Activated CD4-positive, alpha-beta T cell treated with anti-CD3 and anti-CD28 coated beads for 4 hours (primary cell): ENCODE measurements at places on chromosomes 1 and 21.

- DNase-seq = no peak
These were observed 734 bp downstream of the PTPN22 start for GRCh38 chr1:113870778-113871177.

- DNase-seq = no peak
These were observed 79.8 kb upstream of the KIAA0040 start for GRCh38 chr1:175272361-175272760.

DNA sequence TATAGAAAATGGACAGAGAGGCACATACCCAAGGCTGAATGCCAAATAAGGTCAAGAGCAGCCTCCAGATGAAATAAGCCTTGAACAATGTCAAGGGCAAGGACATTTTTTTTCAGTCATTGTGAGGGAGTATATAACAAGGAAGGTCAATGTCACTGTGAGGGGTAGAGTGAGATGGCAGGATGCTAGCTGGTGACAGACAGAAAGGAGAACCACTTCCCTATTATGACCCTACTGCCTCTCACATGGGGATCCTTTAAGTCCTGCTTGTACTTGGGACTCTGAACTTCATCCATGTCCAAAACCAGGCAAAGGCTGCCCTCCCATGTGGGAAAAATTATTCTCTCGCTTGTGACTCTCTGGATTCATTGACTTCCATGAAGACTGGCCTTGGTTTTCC lies 119.5 kb upstream of the COA6 start:
- no peak for DNase-seq

DNA sequence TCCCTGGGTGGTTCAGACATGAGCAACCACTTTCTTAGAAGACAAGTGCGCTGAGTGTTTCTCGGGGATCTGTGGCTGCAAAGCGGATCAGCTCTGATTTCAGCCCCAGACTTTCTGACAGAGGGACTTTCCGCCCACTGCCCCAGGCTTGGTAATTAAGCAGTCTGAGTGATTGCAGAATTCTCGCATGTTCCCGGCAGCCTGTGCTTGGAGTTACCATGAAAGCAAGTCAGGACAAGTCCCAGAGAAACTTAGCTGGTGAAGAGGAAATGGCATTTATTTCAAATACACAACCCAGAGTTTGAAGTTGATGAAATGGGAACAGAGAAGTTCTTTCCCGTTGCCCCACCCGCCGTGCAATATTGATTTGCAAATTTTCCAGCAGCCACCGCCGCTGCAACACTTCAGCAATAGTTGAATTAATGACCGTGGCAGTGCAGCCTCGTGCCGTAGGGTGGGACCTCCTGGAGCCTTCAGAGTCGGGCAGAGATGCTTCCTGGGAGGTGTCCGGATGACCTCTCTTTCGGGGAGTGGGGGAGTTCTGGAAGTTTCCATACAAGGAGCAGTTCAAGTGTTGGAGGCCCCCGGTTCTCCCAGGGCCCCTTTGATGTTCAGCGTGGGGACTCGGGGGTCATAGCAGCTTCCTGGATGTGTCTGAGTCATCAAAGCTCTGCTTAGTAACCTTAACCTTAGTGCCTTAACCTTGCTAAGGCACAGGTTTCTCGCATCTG lies 134.7 kb downstream of the KAZN start:
- DNase-seq = no peak

DNA sequence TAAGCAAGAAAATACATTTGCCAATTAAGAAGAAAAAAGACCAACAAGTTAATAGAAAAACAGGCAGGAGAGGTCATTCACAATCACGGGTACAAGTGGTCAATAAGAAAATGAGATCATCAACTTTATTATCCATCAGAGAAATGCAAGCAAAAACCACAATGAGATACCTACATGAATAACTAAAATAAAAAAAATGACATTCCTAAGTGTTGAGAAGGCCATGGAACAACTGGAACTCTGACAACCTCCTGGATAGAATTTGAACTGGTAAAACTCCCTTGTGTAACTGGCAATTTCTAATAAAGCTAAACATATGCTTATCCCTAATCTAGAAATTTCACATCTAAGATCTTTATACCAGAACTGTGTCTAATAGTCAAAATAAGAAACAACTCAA lies 135.4 kb upstream of the BACE2 start:
- DNase-seq = no peak

GRCh38 chr1:143652187-143652586 lies 319.6 kb downstream of the FAM72C start:
- no peak for DNase-seq

GRCh38 chr1:101235696-101236515 lies 913 bp upstream of the S1PR1 start:
- peak; percentile 64 for DNase-seq

GRCh38 chr21:46100426-46100825 lies 2.5 kb downstream of the COL6A2 start:
- DNase-seq = no peak

- DNase-seq = no peak
These were observed 528.4 kb upstream of the RGS18 start for GRCh38 chr1:191629836-191630235.

DNA sequence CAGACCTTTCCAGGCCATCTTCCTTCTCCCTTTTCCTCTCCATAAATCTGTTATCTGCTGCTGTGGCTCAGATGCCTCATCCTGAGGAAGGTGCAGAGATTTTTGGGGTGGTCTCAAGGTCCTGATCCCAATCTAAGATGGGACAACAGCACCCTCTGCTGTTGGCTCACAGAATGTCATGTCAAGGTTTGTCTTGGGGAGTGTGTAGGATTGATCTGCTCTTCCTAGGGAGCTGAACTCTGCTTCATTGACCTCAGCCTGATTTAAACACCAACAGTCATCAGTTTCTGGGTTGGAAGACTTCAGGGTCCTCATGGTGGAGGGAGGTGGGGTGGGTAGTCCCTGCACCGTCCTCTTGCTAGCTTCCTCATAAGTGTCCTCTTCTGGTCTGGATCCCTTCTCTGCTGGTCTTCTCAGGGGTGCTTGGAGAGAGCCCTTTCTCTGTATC lies 62.8 kb upstream of the LAX1 start:
- DNase-seq = peak; percentile 77

GRCh38 chr1:159922511-159923202 lies 2.6 kb downstream of the TAGLN2 start:
- DNase-seq = no peak

- peak; percentile 83 for DNase-seq
These were observed 6.8 kb upstream of the AKR1A1 start for GRCh38 chr1:45543581-45544417.

- DNase-seq = no peak
These were observed 104.3 kb downstream of the RYR2 start for GRCh38 chr1:237146241-237146640.

- DNase-seq = no peak
These were observed 468.2 kb downstream of the NUF2 start for GRCh38 chr1:163789911-163790310.

GRCh38 chr1:156705918-156706656 lies 704 bp upstream of the CRABP2 start:
- DNase-seq = peak; percentile 70

DNA sequence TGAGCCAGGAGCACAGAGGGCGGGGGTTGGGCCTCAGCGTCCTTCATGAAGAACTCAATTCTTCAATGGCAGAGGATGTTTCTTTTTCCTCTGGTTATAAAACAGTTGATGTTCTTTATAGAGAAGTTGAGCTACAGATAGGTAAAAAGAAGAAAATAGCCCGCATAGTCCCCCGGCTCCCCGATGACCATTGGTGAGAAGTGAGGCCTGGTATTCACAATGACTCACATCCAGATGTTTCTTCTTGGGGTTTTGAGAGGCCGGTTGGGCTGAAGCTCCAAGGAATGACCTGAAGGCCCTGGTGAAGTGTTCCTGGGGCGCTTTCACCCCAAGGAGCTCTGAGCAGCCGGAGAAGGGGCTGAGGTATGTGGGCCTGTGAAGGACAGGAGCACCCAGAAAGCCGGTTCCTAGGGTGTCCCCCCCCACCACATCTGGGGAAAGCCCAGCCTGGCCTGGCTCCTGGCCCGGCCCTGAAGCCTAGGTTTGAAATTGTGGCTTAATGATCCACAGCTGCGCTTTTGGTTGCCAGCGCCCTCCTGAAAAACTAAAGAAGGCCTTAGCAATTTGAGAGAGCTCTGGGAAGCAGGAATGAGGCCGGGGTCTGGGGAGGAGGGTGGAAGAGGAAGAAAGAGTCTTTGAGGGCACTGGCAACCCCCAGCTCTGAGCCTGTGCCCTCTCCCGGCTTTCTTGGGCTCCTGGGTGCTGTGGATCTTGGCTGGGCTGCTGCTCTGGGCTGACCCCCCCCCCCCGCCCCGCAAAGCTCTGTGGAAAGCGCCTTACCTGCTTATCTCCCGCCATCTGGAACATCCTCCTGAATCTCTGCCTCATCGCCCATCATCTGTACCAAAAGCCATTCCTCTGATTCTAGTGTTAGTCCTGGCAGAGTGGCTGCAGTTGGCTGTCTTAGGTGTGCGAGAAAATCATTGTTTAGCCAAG lies 444.7 kb downstream of the CAMTA1 start:
- no peak for DNase-seq

- no peak for DNase-seq
These were observed 4.1 kb upstream of the NBL1 start for GRCh38 chr1:19639999-19640362.

GRCh38 chr1:186473047-186473446 lies 12.1 kb upstream of the PDC start:
- DNase-seq = no peak

DNA sequence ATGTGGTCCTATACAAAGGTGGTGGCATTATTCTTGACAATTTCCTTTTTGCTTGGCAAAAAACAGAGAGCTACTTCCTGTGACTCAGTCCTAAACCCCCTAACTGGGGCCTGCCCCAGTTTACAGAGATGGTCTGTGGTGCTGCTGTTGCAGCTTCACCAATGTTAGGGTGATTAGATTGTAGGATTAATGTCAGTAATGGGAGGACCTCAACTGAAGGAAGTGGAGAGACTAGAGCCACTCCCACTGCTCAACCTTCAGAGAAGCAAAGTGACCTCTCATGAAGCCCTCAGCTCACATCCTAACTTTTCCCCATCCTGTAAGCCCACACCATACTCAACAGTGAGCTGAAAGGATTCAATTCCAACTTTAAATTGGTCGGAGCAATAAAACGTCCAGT lies 3.6 kb downstream of the S100A6 start:
- peak; percentile 41 for DNase-seq

DNA sequence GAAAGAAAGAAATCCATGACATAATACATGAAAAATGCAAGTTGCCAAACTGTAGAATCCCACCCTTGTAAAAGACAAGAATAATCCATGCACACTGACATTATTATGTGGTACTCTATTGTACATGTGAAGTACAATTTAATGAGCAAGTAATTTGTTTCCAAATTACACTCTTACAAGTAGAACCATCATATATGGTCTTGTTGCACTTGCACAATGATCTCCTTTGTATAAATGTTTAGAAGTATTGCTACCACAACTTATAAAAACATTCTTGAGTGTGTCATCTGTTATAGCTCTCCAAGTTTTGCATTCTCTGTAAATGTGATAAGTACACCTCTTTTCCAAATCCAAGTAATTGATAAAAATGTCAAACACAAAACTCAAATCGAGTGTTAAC lies 29.1 kb upstream of the ZNF281 start:
- DNase-seq = no peak

DNA sequence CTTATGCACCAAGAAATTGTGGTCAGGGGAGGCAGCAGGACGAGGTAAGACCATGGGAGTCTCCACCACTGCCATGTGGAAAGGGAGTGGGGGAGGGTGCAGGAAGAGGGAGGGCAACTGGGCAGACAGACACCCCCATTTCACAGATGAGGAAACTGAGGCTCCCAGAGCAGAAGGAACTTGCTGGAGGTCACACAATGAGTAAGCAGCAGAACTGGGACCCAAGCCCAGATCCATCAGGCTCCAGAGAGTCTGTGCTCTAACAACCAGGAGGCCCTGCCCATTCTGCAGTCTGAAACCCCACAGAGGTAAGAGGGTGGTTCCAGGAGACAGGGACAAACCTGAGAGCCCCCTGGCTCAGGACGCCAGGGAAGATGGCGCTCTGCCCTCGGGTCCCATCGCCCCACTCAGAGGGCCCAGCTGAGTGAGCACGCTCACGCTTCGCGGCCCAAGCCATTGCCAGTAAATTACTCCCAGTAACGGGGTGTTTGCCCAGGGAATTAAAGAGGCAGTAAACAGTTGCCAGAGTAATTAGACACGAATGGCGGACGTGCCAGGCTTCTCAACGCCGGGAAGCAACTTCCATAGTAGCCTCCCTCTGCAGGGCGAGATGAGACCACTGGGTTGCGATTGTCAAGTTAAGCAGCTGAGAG lies 59.2 kb downstream of the MATN1 start:
- DNase-seq = no peak

GRCh38 chr21:41247561-41248545 lies 68.7 kb upstream of the FAM3B start:
- DNase-seq = no peak
